ENCODE measurements at places on chromosomes 6 and 20.
A peak's percentile ranks its signal among the peaks of the same experiment; 100 is the strongest.

GRCh38 chr20:44601801-44602204 lies 19.4 kb downstream of the PKIG start:
- no peak for DNase-seq

- no peak for DNase-seq
Observed at GRCh38 chr6:160783741-160784140, 81.7 kb downstream of the PLG start.

GRCh38 chr20:45322952-45323383 lies 14.9 kb upstream of the MATN4 start:
- DNase-seq: no peak

GRCh38 chr20:56400001-56400640 lies 7.7 kb downstream of the CSTF1 start:
- DNase-seq: peak; percentile 48

DNA sequence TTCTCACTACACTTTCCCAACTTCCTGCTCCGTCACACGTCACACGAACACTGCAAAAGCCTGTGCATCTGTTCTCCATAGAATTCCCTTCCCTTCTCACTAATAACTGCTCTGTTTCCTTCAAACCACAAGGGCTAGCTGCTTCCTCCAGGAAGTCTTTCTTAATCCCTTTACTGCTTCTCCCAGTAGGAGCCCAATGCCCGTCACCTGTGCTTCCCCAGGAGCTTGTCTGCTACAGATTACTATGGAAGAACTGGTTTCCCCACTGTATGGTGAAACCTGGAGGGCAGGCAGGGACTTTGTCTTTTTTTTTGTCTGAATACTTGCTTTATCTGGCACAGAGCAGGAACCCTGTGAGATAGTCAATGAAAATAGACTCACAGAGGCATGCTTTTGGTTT lies 444.7 kb upstream of the MAP3K7 start:
- DNase-seq: no peak

DNA sequence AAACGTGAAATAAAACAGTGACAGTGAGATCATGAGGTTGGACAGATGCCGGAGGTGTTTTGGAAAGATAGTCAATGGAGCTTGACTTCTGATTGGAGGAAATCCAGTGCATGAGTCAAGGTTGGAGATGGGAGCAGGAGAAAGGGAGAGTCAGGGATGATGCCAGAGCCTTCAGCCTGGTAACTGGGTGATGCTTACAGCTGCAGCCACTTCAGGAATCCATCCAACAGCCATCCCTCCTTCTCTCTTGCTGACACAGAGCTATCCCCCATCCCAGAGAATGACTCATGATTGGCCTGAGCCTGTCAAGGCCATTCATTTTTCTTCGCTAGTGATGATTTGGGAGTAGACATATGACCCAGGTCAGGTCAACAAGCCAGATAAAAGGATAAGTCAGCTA lies 112.8 kb downstream of the SAMD5 start:
- no peak for DNase-seq

DNA sequence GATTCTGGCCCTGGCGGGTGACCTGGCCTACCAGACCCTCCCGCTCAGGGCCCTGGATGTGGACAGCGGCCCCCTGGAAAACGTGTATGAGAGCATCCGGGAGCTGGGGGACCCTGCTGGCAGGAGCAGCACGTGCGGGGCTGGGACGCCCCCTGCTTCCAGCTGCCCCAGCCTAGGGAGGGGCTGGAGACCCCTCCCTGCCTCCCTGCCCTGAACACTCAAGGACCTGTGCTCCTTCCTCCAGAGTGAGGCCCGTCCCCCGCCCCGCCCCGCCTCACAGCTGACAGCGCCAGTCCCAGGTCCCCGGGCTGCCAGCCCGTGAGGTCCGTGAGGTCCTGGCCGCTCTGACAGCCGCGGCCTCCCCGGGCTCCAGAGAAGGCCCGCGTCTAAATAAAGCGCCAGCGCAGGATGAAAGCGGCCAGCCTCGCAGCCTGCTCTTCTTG lies 868 bp upstream of the SLC2A4RG start:
- no peak for DNase-seq

- DNase-seq: no peak
Observed at GRCh38 chr6:142850679-142851423, 94.1 kb downstream of the HIVEP2 start.

- DNase-seq: no peak
Observed at GRCh38 chr20:33301192-33301930, 18.3 kb downstream of the BPIFB1 start.

DNA sequence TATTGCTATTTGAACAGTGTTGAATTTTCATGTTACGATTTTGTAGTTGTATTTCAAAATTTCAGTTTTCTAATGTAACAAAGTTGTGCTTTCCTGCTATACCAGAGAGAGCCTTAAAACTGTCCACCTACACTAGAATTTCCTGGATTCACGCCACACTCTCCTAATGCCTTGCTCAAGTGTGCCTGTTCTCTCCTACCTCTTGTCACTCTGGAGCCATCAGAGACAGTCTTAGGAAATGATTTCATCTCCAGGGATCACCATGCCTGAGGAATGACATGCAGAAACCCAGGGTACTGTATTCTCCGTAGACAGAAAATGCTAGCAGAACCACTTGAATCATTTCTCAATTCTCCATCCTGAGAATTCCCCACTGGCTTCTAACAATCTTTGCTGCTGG lies 667.6 kb downstream of the KIF16B start:
- DNase-seq: no peak

DNA sequence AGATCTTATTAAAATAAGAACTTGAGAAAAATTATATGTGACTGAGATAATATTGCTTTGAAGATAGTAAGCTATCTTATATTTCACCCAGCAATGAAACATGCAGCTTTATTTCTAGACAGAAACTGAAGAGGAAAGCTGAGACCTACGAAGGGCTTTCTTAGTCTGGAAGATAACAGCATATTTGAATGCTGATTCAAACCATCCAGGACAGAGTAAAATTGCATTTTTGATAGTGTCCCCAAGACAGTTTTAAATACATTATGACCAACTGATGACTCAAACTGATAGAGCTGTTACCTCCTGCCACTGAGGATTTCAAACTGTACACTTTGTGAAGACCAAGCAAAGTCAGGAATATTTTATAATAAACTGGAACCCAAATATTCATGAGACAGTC lies 409.6 kb downstream of the GRIK2 start:
- DNase-seq: no peak

- DNase-seq: no peak
Observed at GRCh38 chr6:28349344-28349891, 329 bp upstream of the ZKSCAN3 start.

DNA sequence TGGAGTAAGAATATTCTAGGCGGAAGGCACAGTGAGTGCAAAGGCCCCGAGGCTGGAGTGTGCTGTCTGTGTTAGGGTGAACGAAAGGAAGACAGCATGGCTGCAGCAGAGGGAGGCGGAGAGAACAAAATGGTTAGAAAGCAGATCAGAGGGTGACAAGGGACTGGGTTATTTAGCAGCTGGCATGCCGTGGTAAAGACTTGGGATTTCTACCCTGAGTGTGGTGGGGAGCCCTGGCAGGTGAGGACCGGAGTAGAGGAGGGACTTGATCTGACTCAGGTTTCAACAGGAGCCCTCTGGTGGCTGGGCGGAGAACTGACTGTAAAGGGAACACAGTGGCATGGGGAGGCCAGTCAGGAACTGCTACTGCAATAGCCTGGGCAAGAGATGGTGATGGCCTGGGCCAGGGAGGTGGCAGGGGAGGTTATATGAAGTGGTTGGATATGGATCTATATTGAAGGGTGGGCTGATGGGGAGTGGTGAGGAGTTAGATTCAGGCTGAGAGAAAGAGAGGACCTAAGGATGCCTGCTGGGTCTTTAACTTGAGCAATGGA lies 38.0 kb downstream of the PIM1 start:
- DNase-seq: peak; percentile 80

GRCh38 chr6:66435321-66435720 lies 728.3 kb upstream of the EYS start:
- DNase-seq: no peak

DNA sequence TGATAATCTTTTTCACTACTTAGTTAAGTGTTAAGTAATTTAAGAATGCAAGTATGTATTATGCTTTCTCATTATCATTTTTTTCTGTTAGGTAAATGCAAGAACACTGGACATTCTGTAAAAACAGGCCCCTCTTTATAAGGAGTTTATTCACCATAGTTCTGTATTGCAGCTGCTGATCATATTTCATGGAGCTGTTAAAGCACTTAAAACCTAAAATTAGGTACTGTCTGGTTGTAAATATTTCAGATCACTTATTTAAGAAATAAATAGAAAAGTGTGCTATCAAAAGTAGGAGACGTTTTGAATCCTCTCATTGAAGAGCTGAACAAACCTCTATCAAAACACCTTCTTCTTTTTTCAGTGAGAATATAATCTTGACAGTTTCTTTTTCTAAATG lies 3.9 kb downstream of the EYA4 start:
- no peak for DNase-seq

GRCh38 chr6:99184696-99185095 lies 164.8 kb downstream of the FAXC start:
- no peak for DNase-seq

DNA sequence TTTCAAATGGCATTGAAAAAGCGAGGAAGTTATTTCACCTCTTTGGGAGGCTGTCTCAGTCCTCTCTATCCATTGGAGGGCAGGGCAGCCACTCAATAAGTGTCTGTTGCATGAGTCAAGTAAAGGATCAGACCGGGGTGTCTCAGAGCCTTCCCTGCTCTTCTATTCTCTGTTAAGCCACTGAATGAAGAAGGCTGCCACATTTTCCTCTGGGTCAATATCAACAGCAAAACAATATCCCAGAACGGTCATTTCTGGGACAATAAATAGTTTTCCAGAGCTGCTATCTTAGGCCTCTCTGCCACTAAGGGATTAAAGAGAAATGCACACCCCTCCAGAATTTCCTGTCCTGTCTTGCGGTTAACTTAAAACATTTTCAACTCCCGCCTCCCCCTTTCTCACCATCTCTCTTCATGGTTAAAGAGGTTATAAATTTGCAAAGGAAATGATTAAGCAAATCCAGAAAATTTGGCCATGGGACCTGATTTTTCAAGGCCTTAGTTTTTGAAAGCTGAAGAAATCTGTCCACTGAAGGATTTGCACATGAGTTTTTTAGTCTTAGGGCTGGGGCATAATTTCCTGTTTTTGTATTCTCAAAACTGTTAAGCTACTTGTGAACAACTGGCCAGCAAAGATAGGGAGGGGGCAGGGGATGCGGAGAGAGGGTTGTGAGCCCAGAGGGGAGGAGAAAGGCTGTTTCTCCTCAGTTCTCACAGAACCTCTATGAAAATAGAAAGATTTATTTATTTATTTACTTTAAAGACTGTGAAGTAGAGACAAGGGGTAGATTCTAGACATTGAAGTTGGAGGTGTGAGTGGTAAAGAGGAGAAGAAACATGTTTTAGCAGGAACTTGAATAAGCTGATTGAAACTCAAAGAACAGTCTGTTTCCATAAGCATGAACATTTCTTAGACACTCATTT lies 135.7 kb downstream of the BCAS1 start:
- no peak for DNase-seq

DNA sequence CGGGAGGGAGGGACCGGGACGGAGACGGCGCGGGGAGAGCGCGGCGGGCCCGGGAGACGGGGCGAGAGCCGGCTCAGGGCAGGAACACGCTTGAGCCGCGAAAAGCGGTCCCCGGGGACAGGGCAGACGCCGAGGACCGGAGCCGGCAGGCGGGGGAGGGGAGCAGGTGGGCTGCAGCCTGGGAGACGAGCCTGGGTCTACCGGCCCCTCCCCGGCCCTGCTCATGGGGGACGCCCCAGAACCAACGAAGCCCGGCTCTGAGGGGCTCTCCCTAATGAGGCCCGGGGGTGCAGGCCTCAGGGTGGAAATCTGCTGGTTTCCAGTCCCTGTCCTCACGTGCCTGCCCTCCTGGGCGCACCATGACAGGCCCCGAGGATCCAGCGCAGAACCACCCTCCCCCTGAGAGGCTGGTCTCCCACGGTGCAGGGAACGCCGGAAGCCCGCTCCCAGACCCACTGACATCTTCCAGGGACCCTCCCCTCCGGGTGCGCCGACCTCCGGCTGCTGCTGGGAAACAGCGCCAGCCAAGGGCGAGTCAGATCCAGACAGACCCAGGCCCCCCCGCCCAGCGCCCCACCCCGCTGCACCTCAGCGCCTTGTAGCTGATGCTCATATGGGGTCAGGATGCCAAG lies 571 bp upstream of the EEF1A2 start:
- no peak for DNase-seq

GRCh38 chr6:163176097-163176496 lies 238.4 kb upstream of the QKI start:
- no peak for DNase-seq

Measured in activated naive CD4-positive, alpha-beta T cell (primary cell).